ENCODE measurements at places on chromosomes 16 and 17.
A peak's percentile ranks its signal among the peaks of the same experiment; 100 is the strongest.

- peak; percentile 60 for DNase-seq
Measured at GRCh38 chr17:969811-970355, 9.7 kb downstream of the NXN start.

- peak; percentile 59 for DNase-seq
Measured at GRCh38 chr17:412211-413015, 59.8 kb upstream of the RPH3AL start.

DNA sequence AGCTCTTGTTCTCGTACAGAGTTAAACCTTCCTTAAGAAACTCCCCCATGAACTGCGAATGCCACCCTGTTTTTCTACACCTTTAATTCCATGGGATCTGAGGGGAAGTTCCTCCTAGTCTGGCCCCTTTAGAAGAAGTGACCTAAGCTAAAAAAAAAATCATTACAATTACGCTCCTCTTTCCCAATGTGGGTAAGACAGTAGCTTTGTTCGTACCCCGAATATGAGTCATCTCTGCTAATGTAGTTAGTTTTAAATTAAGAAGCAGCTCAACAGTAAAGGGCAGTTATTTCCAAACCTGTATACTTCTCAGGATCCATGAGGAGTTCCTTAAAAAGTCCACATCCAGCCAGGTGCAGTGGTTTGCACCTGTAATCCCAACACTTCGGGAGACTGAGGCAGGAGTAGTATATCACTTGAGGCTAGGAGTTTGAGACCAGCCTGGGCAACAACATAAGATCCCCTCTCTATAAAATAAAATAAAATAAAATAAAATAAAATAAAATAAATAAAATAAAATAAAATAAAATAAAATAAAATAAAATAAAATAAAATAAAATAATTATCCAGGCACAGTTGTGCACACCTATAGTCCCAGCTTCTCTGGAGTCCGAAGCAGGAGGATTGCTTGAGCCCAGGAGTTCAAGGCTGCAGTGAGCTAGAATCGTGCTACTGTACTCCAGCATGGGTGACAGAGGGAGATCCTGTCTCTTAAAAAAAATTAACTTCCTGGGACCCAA, 26.1 kb downstream of the RCVRN start:
- DNase-seq: no peak

DNA sequence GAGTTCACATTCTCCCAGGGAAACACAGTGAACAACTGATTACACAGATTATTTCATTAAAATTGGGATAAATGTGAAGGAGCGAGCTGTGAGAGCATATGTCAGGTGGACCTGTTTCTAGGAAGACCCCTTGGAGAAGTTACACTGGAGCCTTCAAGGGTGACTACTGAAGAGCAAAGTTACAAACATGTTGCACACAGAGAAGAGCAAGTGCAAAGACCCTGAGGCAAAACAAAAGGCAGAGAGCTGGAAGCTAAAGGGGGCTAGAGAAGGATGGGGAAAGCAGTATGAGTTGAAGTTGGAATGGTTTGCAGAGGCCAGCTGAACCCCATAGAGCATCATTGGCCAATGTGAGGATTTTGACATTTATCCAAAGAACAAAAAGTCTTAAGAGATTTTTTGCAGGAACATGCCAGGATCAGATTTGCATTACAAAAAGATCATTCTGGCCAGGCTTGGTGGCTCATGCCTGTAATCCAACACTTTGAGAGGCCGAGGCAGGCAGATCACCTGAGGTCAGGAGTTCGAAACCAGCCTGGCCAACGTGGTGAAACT, 14.1 kb downstream of the PDZD9 start:
- peak; percentile 67 for DNase-seq

- DNase-seq: no peak
Measured at GRCh38 chr16:86758932-86759331, 180.6 kb downstream of the FOXL1 start.

- no peak for DNase-seq
Measured at GRCh38 chr17:74027444-74027843, 176.0 kb upstream of the RPL38 start.

DNA sequence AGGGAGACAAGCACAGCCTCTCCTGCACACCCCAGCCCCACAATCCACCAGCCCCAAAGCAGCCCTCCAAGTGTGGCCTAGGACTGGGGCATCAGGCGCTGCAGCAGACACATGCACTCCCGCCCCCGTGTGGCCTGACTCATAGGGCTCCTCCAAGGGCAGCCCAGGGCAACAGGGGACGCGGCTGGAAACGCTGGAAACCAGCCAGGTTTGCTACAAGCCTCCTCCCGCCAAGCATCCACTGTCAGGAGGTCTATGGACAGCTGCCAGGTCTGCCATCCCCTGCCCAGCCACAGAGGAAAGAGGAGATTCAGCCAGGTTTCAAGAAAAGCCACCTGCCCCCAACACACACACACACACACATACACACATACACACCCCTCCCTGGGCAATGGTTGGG, 25.8 kb downstream of the SRCIN1 start:
- no peak for DNase-seq

DNA sequence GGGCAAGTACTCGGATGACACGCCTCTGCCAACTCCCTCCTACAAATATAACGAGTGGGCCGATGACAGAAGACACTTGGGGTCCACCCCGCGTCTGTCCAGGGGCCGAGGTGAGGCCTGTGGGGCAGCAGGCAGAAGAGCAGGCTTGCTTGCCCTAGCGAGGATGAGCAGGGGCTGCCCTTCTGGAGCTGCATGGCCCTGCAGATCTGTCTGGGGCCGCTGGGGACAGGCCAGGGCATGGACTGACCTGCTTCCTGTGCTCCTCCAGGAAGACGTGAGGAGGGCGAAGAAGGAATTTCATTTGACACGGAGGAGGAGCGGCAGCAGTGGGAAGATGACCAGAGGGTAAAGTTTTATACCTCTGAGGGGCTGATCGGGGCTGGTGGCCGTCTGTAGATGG, 5.3 kb downstream of the DHX38 start:
- no peak for DNase-seq

DNA sequence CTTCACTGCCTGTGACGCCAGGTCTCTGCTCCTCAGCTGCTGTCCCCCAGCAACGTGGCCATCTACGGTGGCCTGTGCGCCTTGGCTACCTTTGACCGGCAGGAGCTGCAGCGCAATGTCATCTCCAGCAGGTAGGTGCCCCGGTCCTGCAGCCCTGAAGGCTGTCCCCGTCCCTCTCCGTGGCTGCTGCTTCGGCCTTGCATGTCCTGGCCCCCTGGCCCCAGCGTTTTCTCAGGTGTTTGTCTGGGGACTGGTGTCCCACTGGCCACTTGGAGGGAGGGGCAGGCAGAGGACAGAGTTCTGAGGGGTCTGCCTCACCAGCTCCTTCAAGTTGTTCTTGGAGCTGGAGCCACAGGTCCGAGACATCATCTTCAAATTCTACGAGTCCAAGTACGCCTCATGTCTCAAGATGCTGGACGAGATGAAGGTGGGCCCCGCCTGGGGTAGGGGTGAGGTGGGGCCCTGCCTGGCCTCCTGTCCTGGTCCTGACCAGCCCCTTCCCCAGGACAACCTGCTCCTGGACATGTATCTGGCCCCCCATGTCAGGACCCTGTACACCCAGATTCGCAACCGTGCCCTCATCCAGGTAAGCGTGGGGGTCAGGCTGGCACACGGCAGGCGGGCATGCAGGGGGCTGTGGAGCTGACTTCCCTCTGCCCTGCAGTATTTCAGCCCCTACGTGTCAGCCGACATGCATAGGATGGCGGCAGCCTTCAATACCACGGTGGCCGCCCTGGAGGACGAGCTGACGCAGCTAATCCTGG, 4.4 kb downstream of the GPS1 start:
- DNase-seq: no peak

DNA sequence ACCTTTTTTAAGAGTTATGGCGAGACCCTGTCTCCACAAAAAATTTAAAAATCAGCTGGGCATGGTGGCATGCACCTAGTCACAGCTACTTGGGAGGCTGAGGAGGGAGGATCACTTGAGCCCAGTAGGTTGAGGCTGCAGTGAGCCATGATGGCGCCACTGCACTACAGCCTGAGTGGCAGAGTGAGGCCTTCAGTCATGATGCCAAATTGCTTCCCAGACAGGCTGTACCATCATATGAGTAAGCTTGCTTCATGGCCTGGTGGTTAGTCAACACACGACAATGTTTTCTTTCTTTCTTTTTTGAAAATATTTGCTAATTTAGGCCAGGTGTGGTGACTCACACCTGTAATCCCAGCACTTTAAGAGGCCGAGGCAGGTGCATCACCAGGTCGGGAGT, 12.5 kb downstream of the NTAN1 start:
- no peak for DNase-seq

DNA sequence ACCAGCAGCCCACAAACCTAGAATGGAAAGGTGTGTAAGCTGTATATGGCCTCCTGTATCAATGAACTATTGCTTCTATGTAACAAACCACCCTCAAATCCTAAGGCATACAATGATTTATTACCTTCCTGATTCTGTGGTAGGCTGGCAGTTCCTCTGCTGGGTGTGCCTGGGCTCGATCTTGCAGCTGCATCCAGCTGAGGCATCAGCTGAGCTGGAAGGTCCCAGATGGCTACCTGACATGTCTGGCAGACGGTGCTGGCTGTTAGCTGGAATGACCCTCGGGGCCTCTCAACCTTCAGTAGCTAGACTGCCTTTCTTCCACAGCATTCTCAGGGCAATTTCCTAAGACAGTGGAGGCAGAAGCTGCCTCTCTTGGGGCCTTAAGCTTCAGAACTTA, 152.7 kb downstream of the RAB11FIP4 start:
- no peak for DNase-seq

Data from fibroblast of gingiva (primary cell).